ENCODE measurements at places on chromosomes 6 and 20. TPM values are rescaled to one million over a fixed set of nuclear protein-coding genes. Genes with fewer than 3 reads are reported as not detected.

DNA sequence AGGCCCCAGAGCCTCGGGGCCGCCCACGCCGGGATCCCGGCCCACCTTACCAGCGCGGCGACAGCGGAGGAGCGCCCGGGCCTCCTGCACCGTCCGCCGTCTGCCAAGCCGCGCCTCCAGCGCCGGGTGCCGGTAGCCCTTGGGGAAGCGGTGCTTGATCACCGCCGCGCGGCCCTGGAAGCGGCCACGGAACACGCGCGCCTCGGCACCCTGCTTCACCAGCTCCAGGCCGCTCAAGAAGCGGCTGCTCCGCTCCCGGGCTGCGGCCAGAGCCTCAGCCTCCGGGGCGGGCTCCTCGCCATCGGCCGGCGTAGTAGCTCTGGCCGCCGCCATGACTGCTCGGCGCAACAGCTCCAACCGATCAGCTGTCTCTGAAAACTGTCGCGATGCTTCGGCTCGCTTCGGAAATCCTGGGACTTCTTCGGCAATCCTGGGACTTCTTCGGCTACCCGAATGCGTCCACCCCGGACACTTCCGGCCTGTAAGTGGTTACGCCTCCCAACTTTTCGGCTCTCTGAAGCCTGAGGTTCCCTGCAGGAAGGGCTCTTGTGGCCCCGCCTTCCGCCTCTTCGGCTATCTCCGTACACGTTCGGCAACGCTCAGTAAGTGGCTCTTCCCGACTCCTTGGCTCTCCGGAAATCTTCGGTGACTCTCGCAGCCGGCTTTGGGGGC, at the start of gene TP53RK:
Gene TP53RK, minus strand, starts transcription at position 363 of the 672 bp plus-strand sequence. Its CDS starts 30 bp downstream, at position 333.
- DNase-seq = peak; percentile 95

DNA sequence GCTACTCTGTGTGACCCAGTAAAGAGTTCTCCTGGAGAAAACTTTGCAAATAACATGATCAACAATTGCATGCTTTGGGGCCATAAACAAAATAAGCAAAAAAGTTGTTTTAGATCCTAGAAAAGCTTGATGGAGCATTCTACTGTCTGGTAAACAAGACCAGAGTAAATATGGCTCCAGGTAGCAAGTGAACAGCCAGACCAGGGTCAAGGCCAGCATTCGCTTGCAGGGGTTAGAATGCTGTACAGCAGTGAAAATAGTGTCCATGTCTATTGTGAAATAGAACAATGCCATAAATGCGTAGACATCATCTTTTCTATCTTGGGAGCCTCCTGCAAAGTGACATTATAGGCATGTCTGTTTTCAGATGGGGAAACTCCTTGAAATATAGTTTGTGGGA, 216.7 kb downstream of the PLCB4 start:
- DNase-seq = no peak

DNA sequence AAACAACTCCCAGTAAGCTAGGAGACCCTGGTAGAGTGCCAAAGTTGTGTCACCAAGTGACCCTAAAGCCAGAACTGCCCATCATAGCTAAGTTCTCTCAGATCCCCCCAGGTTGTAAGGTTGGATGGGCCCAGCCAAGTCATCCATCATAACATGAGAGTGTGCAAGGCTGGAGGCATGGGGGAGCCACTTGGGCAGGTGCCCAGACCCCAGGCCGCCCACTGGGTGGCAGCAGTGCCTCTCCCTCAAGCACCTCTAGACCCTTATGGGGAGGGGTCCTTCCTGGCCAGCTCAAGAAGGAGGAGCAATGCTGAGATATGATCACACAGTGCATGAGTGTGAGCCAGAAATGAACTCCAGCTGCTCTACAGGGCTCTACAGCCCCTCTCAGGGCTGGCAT, 154.5 kb downstream of the MYLK4 start:
- no peak for DNase-seq

GRCh38 chr20:34881689-34882088, 5.3 kb downstream of the ACSS2 start:
- no peak for DNase-seq

ZSCAN23 gene
- 0.50 TPM for total RNA-seq

PSMB8 gene
- 352 TPM for total RNA-seq

HLA-DPA1 gene
- total RNA-seq = 58.9 TPM

DNA sequence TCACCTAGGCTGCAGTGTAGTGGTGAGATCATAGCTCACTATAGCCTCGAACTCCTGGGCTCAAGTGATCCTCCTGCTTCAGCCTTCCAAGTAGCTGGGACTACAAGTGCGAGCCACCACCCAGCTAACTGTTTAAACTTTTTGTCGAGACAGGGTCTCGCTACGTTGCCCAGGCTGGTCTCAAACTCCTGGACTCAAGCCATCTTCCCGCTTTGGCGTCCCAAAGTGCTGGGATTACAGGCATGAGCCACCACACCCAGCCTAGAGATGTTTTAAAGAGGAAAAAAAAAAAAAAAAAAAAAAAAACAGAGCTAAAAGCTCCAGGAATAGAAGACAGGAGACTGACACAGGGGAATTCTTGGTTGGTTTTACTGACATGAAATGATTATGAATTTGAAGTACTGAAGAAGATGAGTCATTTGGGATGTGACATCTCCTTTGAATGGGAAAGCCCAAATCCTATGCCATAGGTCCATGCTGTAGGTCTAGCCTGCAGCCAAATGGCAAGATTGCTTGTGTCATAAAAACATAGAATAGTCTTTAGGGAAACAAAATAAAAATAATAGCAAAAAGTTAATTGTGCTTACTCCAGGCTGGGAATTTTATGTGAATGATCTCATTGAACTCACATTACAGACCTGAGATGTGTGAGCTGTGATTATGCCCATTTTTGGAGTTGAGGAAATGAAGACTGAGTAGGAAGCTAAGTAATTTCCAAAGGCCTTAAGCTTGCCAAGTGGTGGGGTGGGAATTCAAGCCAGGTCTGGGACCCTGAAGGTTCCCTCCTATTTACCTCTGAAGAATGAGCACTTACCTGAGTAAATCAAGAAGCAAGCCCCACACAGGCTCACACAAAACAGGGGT, 24.3 kb upstream of the NHSL1 start:
- DNase-seq = no peak

DNA sequence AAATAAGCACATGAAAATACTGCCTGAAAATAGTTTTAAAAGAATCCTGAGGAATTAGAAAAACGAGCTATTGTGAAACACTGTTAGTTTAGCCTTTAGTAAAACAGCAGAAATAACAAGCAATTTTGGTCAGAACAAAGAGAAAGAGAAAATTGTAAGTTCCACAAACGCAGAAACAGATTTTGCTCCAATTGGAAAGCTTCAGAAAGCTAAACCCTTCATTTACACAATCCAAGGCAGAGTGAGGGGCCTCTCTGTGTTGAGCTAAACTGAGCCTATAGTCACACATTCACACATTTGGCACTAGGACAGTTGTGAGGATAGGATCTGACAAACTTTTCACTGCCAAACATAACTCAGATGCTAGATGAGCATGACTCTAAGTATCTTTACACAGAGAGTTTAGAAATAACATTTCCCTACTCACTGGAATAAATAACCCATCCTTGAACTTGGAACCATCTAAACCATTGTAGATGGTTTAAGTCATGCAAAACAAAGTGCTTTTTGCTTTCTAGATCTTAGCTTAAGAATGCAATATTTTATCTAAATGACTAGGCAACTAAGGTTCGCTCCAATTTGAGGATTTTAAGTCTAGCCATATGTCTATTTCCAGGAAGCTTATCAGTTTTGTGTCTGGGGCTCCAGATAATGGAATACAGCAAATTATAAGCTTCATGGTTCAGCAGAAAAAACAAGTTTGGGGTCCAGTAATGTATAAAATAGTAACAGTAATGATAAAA, 122.6 kb downstream of the SGK1 start:
- DNase-seq = no peak

- no peak for DNase-seq
These were observed 78.4 kb downstream of the GFRAL start for GRCh38 chr6:55405474-55406235.

NRN1 gene
- 0.75 TPM for total RNA-seq

DNA sequence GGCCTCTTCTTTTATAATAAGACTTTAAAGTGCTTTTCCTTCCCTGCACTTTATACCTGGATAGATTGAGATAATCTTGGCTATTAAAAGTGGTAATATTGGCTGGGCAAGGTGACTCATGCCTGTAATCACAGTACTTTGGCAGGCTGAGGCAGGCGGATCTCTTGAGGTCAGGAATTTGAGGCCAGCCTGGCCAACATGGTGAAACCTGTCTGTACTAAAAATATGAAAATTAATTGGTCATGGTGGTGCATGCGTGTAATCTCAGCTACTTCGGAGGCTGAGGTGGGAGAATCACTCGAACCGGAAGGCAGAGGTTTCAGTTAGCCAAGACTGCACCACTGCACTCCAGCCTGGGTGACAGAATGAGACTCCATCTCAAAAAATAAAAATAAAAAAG, 197.1 kb upstream of the RGS17 start:
- DNase-seq = no peak

All from activated T-helper 2 cell treated with anti-CD3 and anti-CD28 coated beads, Interferon-gamma antibody, Interleukin-2, Interleukin-4, amounts not matched to agents 10 μg/mL and 5 μg/mL and 100 μg/mL, durations not matched to agents 14 hours and 24 hours and 36 hours (primary cell).